IPS DF 6.9 (cell line): ENCODE measurements at places on chromosomes 5 and 9.

DNA sequence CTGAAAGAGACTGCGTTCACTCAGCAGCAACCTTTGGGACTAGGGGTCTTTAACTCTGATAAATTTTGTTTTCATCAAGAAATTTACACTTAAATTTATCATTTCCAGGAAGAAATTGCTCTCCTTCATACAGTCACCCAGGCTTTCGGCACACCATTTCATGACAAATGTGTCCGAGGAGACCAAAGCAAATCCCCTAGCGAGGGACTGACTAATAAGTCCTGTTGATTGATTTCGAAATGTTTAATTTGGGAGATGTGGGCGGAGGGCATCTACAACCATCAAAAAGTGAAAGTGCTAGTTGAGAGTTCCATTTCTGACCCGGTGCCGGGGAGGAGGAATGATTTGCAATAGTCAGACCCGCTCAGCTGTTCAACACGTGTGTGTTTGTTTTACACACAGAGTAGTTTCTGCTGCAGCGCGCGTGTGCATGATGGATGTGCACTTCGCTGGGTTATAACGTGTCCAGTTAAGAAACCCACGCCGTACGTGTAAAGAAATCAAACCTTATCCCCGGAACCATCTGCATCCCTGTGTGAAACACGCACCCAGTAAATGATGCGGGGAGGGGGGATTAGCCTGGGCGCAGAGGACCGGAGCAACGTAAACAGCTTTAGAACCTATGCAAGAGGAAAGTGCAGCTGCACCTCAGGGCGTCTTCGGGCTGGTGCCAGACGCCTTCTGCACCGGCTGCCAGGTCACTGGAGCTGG, 845 bp upstream of the NR4A3 start:
- DNase-seq, result no peak

DNA sequence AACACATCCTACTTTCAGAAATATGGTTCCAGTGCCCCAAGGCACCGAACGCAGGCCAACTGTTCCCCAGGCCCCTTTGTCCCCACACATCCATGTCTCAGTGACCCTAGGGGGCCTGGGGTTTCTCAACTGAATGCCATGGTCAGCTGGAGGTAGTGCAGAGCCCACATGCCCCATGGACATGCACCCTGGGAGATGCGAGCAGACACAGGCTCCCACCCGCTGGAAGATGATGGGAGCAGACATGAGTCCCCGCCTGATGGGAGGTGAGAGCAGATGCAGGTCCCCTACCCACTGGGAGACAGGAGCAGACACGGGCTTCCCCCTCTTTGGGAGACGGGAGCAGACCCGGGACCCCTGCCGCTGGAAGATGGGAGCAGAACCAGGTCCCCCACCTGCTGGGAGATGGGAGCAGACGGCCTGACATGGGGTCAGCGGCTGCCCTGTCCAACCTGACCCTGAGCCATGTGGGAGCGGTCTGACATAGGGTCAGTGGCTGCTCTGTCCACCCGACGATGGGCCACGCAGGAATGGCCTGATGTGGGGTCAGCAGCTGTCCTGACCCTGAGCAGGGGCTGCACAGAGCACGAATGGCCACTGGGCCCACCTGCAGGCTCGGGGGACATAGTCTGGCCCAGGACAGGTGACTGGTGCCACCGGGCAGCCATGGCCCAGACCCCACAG, 18.4 kb downstream of the ZDHHC11B start:
- DNase-seq, result no peak

DNA sequence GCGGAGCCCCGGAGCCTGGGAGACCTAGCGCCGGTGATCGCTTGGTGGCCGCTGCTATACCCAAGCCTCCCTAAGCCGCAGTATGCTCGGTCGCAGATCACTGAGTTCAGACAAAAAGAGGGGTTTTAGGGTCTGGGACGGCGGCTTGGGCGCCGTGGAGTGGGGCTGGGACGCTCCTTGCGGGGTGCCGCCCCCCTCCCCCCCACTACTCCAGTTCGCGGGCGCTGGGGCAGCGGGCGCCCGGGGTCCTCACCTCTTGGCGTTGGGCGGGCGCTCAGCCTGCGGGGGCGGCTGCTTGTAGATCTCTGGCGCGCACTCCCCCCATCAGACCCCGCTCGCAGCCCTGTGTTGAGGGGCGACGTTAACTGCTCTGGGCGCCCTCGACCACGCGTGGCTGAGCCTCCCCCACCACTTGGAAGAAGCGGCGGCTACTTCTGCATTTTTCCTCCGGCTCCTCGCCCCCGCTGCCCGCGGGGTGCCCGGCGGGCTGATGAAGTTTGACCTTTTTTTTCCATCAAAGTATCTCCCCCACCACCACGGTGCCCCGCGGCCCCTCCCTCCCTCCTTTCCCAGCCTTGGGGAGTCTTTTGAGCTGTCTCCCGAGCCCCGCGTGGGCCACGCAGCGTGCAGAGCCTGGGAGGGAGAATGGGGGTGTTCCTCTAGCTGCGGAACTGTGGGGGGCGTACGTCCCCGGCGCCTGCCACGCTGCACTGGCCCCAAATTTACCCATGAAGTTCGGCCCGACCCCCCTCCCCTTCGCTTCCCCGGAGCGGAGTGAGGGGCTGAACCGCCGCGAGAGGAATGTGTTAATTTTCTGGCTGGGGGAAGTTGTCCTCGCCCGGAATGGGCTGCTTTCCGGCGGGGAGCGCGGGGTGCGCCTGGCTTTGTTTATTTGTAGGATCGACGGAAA, 1.2 kb downstream of the CXXC5 start:
- no peak for DNase-seq

DNA sequence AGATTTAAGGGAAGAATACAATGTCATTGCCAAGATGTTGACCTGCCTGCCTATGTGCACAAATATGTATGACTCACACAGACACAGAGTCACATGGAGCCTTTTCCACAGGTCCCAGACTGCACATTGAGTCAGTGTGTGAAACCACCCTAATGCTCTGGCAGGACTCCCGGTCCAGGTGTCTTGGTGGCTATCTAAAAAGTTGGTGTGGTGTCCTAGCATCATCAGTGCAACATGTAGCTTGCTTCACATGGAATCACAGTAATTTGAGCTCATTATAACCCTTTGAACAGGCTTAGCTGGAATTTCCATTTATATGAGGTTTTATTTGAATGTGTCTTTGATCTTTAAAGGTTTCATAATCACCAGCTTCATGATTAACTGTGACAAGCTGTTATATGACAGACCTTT, 10.7 kb downstream of the IFNA5 start:
- DNase-seq, result no peak

DNA sequence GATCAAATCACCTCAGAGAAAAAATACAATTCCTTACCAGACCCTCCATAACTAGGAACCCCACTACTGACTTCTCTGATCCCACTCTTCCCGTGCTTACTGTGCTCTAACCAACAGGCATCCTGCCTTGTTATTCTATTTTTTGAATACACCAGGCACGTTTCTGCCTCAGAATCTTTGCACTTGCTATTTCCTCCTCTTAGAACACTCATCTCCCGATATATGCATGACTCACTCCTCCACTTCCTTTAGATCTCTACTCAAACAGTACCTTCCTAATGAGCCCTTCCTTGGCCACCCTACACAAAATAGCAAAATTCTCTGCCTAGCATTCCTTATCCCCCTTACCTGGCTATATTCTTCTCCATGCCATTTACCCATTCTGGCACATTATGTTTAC, 43.9 kb downstream of the MAPKAP1 start:
- no peak for DNase-seq

DNA sequence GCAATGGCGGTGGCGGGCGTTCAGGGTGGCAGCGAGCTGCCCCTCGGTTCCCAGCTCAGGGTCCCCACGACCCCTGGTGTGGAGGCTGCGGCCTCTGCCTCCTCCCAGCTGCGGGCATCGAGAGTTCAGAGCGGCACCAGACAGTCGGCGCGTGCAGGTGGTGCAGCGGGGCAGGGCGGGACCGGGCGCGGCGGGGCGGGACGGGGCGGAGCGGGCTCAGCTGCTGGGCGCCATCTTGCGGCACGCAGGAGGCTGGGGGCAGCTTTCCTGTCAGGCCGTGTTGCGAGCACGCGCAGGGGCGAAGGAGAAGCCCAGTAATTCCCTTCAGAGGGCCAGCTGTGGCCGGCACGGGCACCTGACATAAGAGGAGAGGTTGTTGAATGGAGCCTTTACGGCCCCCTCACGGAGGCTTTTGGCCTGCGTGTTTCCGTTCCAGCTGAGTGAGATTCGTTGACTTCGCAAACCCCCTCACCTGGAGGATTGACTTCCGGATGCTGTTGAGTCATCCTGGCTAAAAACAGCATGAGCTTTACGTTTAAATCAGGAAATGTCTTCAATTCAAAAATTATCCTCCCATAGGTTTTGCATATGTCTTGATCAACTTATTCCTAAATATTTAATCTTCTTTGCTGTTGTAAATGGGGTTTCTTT, 587 bp downstream of the C5orf47 start:
- DNase-seq, result no peak

GRCh38 chr5:135693371-135693955, 114.7 kb upstream of the CXCL14 start:
- DNase-seq, result no peak

DNA sequence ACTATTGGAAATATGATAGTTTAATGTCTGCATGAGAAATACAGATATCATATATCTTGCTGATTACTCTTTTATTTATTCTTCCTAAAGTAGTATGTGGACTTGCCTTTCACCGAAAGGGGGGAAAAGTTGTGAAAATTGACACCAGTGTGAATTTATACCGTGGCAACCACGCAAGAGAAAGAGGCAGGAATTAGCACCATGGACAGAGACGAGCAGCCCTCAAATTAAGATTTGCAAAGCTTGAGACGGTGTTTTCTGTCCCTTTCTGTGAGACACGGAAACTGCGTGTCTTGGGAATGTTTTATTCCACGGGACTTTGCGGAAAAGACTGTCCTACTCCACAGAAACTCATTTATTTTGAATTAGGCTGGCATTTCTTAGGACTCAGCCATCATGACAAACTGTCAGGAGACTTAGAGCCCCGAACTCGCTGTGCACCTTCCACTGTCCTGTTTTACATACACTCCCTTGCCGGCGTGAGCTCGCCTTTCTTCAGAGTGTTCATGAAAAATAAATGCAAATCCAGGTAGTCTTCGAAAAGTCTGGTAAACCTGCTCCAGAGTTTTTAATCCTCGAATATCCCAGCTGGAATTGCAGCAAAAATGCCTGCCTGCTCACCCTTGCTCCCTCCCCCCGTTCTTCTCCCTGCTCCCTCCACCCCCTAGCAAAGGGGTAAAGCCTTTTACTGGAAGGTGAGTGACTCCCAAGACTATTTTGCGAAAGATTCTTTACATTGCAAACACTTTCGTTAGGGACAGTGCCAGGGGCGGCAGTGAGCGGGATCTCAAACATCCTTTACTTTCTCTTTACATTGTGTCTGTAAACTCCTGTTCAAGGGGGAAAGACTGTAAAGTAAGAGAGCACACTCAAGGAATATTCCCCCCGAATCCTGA, 3.8 kb upstream of the ELAVL2 start:
- no peak for DNase-seq

DNA sequence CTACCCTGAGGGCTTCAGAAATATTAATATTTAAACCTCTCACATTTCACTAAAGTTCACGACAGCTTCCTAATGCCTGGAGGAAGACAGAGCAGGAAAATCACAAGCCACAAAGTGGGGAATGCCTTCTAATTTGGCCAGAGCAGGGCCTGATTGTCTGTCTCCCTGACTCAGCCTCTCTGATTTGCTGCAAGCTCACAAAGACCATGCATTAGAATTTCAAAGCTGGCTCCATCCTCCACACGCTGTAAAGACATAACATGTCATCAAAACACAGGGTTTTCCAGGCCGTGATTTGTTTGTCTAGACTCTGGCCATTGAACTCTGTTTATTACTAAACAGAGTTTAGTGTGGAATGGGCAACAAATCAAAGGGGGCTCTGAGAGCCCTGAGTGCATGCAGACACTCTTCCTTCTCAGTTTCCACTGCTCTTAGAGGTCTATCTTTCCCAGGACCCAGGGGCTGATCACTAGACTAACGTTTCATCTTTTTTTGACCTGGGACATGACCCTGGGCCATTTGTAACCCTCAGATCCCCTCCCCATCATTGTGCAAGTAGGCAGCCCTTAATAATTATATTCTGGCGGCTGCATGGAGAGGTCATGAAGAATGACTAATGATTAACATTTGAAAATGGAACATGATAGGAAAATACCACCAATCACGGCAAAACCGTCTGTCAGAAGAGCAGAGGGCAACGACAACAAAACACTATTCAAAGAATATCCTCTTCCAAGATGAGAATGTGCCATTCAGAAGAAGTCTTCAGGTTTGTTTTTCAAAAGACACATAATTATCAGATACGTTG, 140.2 kb downstream of the ENC1 start:
- DNase-seq, result no peak

- no peak for DNase-seq
Observed at GRCh38 chr9:5040730-5041389, 55.8 kb downstream of the JAK2 start.

GRCh38 chr9:1098551-1098950, 48.4 kb downstream of the DMRT2 start:
- no peak for DNase-seq

- DNase-seq, result no peak
Observed at GRCh38 chr9:84557751-84558150, 111.8 kb upstream of the NTRK2 start.

DNA sequence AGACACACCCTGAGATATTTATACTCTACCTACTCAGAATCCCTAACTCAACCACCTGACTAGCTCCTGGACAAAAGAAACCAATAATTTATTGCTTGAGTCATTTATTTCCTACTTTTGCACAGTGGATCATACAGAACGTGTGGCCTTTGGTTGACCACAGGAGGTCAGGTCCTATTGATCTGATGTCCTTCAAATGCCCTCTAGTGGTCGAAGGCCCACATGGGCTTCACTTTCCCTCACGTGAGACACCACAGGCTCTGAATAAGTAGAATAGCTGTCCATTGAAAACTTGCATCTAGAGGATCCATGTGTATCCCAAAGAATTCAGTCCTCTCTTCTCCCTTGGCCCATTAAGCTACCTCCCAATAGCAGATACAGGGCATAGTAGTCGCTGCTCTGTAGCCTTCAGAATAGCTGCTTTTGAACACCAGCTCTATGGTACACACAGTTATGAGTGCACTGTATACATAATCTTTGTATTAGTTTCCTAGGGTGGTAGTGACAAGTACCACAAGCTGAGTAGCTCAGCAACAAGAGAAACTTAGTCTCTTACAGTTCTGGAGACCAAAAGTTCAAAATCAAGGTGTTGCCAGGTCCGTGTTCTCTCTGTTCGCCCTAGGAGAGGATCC, 177.6 kb upstream of the SMARCA2 start:
- peak; percentile 72 for DNase-seq

GRCh38 chr9:91948597-91949391, 1.2 kb downstream of the ROR2 start:
- no peak for DNase-seq

DNA sequence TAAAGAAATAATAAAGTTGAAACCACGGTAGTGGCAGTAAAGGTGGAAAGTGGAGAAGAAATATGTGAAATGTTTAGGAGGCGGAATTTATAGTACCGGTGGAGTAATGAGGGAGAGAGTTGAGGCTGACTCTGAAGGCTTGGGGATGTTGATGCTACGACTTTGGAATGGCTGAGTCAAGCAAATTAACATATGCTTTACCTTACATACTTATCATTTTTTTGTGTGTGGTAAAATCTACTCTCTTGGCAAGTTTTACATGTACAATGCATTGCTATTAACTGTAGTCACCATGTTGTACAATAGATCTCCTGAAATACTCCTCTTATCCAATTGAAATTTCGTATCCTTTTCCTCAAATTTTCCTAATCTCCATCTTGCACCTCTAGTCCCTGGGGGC, 179.0 kb downstream of the TAF11L14 start:
- DNase-seq, result no peak
